Liver (tissue), 10 donors: ENCODE measurements at places on chromosomes 1 and 21. TPM values are rescaled to one million over a fixed set of nuclear protein-coding genes. Genes with fewer than 3 reads are reported as not detected.

INKA2 gene
- polyA plus RNA-seq, result 0.26 TPM

FNDC5 gene
- 0.43 TPM for polyA plus RNA-seq

DNA sequence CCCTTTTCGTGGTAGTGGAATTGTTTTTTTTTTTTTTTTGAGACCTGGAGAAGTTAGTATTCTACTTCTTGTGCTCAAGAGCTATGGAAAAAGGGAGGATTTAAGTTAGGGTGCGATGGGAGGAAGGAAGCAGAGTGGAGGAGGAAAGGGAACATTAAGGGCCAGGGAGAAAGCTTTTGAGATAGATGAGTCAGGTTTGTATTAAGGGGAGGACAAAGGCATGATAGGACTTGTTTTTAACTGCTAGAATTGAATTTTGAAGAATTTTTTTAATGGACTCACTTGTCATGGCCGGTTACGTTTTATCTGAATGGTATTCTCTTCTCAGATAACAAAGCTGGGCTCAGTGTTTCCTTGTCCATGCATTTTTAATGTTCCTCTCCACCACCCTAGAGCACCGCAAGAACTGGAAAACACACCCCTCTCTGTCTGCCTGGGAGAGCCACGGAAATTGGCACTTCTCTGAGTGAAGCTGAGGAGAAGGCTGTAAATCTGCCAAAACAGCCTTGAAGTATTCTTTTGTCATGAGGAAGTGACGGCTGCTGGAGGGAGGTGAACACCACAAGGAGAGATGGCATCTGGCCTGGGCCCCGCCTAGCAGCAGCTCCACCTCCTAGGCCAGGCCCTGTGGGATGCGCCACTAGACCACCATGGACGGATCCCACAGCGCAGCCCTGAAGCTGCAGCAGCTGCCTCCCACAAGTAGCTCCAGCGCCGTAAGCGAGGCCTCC, 3.5 kb downstream of the NIPAL3 start:
- H3K27ac ChIP-seq, result no peak overlapping the region
- peaks cover 22% of the 10 kb centered on the region for H3K36me3 ChIP-seq
- DNase-seq, result no peak
- peaks cover 3% of the 10 kb centered on the region for H3K4me1 ChIP-seq

NTMT2 gene
- not detected for polyA plus RNA-seq

TMEM61 gene
- not detected for polyA plus RNA-seq

HJV gene
- 115 TPM for polyA plus RNA-seq

PDC gene
- polyA plus RNA-seq, result 0.22 TPM

DNA sequence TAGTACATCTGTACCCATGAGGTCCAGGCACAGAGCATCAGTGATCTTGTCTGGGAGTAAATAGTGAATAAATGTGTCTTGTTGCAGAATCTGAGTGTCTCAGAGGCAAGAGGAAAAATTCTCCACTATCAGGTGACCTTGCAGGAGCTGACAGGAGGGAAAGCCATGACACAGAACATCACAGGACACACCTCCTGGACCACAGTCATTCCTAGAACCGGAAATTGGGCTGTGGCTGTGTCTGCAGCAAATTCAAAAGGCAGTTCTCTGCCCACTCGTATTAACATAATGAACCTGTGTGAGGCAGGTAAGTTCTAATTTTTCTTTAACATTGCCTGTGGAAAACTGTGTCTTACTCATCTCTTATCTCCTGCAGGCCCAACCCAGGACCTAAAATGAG, 43.1 kb downstream of the IL12RB2 start:
- no peaks in the 10 kb centered on the region for H3K36me3 ChIP-seq
- H3K4me1 ChIP-seq, result no peaks in the 10 kb centered on the region
- no peak for DNase-seq
- H3K4me3 ChIP-seq, result no peak overlapping the region
- no peaks in the 10 kb centered on the region for H3K27me3 ChIP-seq

- H3K4me1 ChIP-seq, result peaks cover 11% of the 10 kb centered on the region
- no peaks in the 10 kb centered on the region for H3K36me3 ChIP-seq
- H3K27me3 ChIP-seq, result no peaks in the 10 kb centered on the region
- no peak for DNase-seq
- no peak overlapping the region for H3K27ac ChIP-seq
These were observed 187.6 kb upstream of the FAM78B start for GRCh38 chr1:166354406-166354805.

DNA sequence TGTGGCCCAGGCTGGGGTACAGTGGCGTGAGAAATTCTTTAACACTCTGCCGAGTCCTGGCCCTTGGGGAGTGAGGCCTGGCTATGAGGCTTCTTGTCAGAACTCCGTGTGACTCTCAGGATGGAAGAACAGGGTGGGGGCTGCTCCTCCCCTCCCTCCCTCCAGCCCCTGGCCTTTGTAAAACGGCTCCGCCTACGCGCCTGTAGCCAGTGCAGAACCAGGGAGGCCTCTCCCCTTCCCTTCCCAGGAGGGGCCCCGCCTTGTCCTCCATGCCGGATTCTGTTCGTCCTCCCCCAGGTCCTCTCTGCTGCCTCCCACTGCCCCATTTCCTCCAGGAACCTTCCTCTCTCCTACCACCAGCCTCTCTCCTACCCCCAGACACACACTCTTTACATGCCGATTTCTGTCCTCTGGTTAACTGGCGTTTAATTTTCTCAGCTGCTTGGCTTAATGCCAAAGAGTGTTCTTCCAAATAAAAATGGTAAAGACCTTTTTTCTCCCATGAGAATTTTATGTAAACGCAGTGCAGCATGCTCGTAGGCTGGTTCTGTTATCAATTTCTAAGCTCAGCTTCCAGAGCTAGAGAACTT, 21.0 kb downstream of the PDE9A start:
- peaks cover 17% of the 10 kb centered on the region for H3K4me1 ChIP-seq
- DNase-seq, result no peak
- no peak overlapping the region for H3K4me3 ChIP-seq
- H3K27me3 ChIP-seq, result no peaks in the 10 kb centered on the region
- H3K27ac ChIP-seq, result no peak overlapping the region

- no peak overlapping the region for H3K27ac ChIP-seq
- H3K27me3 ChIP-seq, result no peaks in the 10 kb centered on the region
- H3K4me1 ChIP-seq, result no peaks in the 10 kb centered on the region
- no peak overlapping the region for H3K4me3 ChIP-seq
- DNase-seq, result no peak
These were observed 713.8 kb downstream of the KCNT2 start for GRCh38 chr1:195894411-195894810.

DNA sequence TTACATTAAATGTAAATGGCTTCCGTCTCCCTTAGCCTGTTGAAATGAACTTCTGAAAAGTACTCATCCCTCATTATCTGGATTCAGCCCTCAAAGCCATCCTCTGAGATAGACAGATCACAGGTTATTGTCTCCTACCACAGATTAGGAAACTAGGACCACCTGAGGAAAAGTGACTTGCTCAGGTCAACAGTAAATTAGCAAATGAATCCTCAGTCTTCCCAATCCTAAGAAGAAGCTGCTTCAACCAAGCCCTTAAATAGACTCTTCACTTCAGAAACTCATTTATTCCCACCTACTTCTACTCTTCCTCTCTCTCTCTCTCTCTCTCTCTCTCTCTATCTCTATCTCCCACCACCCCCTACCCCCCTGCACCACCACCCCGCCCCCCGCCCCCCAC, 152.3 kb downstream of the DMRTA2 start:
- no peaks in the 10 kb centered on the region for H3K27me3 ChIP-seq
- H3K27ac ChIP-seq, result no peak overlapping the region
- no peak overlapping the region for H3K4me3 ChIP-seq

- H3K27ac ChIP-seq, result no peak overlapping the region
- peaks cover 75% of the 10 kb centered on the region for H3K36me3 ChIP-seq
- no peaks in the 10 kb centered on the region for H3K27me3 ChIP-seq
- no peak for DNase-seq
These were observed 101.3 kb upstream of the ACTL8 start for GRCh38 chr1:17653728-17654351.

DNA sequence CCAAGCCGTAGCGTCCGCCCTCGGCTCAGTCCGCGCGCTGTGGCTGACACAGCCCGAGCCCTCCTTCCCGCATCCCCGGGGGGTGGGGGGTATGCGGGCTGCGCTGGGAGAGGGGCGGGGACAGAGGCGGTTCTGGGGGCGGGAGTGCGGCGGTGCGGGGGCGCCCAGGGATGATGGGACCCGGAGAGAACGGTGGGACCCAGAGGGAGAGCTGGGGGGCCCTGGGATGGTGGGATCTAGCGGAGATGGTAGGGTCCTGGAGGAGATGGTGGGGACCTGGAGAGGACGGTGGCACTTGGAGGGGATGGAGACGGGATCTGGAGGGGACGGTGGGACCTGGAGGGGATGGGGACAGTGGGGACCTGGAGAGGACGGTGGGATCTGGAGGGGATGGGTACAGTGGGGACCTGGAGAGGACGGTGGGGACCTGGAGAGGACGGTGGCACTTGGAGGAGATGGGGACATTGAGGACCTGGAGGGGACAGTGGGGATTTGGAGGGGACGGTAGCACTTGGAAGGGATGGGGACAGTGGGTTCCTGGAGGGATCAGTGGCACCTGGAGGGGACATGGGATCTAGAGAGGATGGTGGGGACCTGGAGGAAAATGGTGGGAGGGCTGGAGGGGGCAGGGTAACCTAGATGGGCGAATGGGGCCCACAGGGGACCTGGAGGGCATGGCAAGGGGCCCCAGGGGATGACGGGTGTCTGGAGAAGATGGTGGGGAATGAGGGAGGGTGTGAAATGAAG, 477 bp downstream of the SNAP47 start:
- peaks cover 2% of the 10 kb centered on the region for H3K36me3 ChIP-seq
- H3K4me1 ChIP-seq, result peaks cover 32% of the 10 kb centered on the region
- no peaks in the 10 kb centered on the region for H3K27me3 ChIP-seq
- H3K4me3 ChIP-seq, result peak overlapping the region; percentile 89
- H3K27ac ChIP-seq, result peak overlapping the region; percentile 55
- DNase-seq, result peak; percentile 33

TMEM125 gene
- polyA plus RNA-seq, result 0.21 TPM

REG4 gene
- 0.15 TPM for polyA plus RNA-seq

LMOD1 gene
- 0.47 TPM for polyA plus RNA-seq

- no peak overlapping the region for H3K27ac ChIP-seq
- H3K4me3 ChIP-seq, result no peak overlapping the region
- no peaks in the 10 kb centered on the region for H3K36me3 ChIP-seq
- H3K4me1 ChIP-seq, result no peaks in the 10 kb centered on the region
- DNase-seq, result no peak
These were observed 305.0 kb downstream of the HLX start for GRCh38 chr1:221184131-221184794.

DNA sequence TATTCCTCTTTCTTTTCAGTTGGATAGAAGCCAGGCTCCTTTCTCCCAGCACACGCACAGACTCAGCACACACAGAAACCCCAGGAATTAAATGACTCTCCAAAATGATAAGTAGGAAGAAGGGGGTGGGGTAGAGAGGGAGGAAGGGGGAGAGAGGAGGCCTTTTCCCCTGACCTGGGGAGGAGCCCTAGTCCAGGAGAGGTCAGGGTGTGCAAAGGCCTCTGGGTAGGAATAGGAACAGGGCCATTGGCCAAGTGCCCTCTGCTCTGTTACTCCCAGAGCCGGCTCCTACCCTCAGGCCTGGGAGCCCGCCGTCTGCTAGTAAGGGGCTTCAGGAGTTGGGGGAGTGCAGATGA, 35.6 kb upstream of the PUM1 start:
- H3K36me3 ChIP-seq, result no peaks in the 10 kb centered on the region
- peak overlapping the region; percentile 23 for H3K27ac ChIP-seq
- H3K4me1 ChIP-seq, result peaks cover 15% of the 10 kb centered on the region
- no peak overlapping the region for H3K4me3 ChIP-seq

KCNT2 gene
- 1.7 TPM for polyA plus RNA-seq

GRCh38 chr1:11080931-11081330, 18.7 kb downstream of the EXOSC10 start:
- H3K36me3 ChIP-seq, result peaks cover 11% of the 10 kb centered on the region
- no peak overlapping the region for H3K4me3 ChIP-seq
- no peak overlapping the region for H3K27ac ChIP-seq
- no peak for DNase-seq

DNA sequence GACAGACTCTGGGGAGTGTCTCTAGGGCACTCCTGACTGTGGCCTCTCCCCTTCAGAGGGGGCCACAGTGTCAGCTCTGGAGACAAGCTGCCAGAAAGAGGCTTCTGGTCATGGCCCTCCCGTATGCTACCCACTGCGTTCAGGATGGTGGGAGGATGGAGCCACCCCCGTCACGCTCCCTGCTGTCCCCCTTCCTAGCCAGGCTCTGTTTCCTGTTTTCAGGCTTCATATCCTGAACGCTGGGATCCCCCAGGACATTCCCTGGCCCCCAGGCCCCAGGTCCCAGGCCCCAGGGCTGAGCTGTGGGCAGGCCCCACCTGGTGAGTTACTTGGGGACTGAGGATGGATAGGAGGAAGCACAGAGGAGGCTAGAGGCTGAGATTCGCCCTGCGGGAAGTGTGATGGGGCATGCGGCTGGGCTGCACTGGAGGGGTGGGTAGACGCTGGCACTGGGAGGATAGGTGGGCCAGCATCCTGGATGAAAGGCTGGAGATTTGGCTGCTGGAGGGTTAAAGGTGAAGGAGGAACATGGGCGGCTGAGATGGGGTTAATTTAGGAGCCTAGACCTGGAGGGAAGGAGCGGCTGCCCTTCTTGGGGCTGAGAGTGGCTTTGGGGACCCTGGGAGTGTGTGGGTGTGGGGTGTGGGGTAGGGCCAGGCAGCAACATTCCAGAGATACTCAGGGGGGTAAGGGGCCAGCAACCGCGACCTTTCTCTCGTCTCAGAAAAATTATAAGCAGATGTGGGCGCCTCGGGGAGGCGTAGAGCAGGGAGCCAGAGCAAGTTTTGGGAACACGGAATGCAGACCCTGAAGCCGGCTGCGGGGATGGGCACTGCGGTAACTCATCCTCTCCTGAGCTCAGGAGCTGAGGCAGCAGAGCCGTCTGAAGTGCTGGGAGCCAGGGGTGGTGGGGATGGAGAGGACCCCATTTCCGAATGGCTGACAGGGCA, 8.7 kb downstream of the PEAR1 start:
- DNase-seq, result no peak
- H3K27ac ChIP-seq, result no peak overlapping the region
- no peaks in the 10 kb centered on the region for H3K27me3 ChIP-seq
- no peaks in the 10 kb centered on the region for H3K36me3 ChIP-seq
- H3K4me1 ChIP-seq, result no peaks in the 10 kb centered on the region
- H3K4me3 ChIP-seq, result no peak overlapping the region

DNA sequence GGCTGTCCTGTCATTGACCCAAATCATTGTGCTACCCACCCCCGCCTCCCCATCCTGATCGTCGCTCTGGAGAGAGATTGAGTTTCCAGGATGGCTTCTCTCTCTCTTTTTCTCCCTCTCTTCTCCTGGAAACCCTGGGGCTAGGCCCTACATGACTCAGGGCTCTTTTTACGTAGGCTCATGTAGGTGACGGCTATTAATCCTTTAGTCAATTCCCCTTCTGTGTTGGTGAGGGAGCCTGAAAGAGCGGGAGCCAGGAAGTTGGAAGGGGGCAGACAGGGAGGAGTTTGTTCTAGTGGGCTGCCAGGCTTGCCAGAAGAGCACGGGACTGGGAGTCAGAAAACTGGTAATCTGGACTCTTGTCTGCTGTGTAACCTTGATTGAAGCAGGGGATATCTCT, 9.7 kb downstream of the ATP2B4 start:
- H3K4me3 ChIP-seq, result no peak overlapping the region
- no peaks in the 10 kb centered on the region for H3K36me3 ChIP-seq
- H3K27ac ChIP-seq, result no peak overlapping the region
- DNase-seq, result no peak
- no peaks in the 10 kb centered on the region for H3K4me1 ChIP-seq
